ENCODE measurements at places on chromosomes 1 and 21. TPM values are rescaled to one million over a fixed set of nuclear protein-coding genes. Genes with fewer than 3 reads are reported as not detected.

DNA sequence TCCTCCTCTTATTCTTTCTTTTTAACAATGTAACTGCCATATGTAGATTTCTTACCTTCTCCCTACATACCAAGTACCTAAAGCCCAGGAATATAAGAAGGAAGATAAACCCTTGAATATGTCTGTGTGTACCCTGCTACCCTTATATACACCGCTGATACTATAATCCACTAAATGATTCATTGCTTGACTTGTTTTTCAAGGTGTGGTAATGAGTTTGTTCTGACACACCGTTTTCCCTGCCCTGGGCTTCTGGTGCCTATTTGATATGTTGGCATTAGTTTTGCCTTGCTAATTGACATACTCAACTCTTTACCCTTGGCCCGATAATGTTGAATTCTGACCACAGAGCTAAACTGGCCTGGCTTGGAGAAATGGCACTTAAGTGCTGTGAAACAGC lies 64.3 kb downstream of the IL23R start:
- DNase-seq, result no peak

GRCh38 chr1:56576880-56577405 lies 2.4 kb downstream of the PLPP3 start:
- DNase-seq, result peak; percentile 30

Gene FAM151A
- not detected for total RNA-seq

- no peak for DNase-seq
Measured at GRCh38 chr1:21435646-21436487, 4.1 kb upstream of the NBPF3 start.

GRCh38 chr1:111133866-111134265 lies 6.0 kb downstream of the DRAM2 start:
- DNase-seq, result no peak

DNA sequence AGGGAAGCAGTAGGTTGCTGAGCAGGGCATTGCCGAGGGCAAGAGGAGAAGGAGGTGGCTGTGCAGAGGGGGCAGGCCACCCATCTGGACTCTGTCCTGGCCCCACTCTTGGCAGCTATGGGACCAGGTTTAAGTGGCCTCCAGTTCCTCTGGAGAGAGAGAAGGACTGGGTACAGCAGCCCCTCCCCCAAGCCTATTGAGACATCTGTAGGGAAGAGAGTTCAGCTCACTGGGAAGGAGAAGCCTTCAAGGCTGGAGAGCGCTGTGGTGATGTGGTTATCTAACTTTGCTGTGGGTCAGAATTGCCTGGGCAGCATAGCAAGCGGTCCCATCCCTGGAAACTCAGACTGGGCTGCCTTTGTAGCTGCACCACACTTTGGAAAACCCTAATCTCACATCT lies 93.9 kb downstream of the KCNJ15 start:
- no peak for DNase-seq

Measured in fibroblast of lung (primary cell).